GM04504 (cell line): ENCODE measurements at places on chromosomes 16 and 17.

GRCh38 chr16:78435260-78435659, 335.8 kb downstream of the WWOX start:
- no peak for DNase-seq

- no peak for DNase-seq
Observed at GRCh38 chr16:83958137-83958845, 5.3 kb downstream of the OSGIN1 start.

- DNase-seq, result no peak
Observed at GRCh38 chr17:17926840-17927449, 45.3 kb downstream of the TOM1L2 start.

DNA sequence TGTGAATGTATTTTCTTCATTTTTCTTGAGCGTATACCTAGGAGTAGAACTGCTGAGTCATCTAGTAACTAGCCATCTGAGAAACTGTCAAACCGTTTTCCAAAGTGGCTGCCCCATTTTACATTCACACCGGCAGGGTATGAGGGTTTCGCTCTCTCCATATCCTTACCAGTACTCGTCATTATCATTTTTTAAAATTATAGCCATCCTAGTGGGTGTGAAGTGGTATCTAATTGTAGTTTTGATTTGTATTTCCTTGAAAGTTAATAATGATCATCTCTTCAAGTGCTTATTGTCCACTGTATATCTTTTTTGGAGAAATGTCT, 6.0 kb downstream of the RNF157 start:
- DNase-seq, result no peak

GRCh38 chr16:14475370-14476139, 154.5 kb downstream of the PARN start:
- no peak for DNase-seq

GRCh38 chr16:78122774-78123315, 23.4 kb downstream of the WWOX start:
- DNase-seq, result peak; percentile 22

DNA sequence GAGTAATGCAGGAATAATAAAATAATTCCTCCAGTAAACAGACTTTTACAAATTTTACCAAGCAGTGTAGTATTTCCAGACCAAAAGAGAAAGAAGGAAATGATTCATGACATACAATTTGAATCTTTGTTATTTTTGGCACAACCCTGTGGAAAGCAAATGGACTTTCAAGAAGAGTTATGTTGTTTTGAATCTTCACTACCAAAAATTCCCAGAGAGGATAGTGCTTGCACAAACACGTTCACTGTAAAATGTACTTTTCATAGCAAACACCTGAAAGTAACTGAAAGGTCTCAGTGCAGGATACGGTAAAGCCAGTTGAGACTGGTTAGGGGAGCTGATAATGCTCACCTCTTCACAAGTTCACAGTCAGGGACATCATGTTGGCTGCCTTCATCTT, 107.1 kb downstream of the USP22 start:
- peak; percentile 36 for DNase-seq

GRCh38 chr16:49330562-49331201, 42.9 kb upstream of the C16orf78 start:
- no peak for DNase-seq

- DNase-seq, result no peak
Observed at GRCh38 chr17:68437979-68438822, 19.1 kb downstream of the WIPI1 start.
